Left renal cortex interstitium (tissue), 4 donors: ENCODE measurements at places on chromosomes 6 and 20.

DNA sequence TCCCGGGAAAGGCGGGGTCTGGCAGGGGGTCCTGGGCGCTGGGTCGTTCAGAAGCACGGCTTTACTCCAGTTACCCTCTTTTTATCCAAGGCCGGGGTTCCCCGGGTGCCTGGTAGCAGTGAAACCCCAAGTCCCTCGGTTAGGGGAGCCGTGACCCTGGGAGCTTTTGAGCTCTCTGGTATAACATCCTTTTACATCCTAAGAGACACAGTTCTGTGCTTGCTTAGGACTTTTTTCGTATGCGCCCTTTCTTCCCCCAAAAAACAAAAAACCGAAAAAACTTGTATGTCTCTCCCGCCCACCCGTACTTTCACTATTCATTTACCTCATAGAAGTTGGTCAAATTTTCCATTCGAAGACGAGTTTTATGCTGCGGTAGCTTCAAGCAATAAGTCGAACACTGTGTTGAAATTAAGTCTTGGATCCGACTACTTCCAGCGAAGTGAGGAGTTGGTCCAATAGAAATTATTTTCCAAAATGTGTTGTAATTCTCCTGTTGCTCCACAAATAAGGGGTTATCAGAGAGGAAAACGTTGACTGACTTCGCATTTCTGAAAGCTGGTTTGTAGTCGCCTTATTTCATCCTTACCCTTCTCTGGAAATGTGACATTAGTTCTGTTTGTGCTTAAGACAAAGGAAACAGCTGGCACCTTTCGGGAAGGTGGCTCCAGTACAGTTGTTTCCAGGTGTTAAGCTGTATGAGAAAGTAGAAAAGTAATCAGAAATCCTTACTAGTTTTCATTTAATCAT is 816 bp upstream of the MAN1A1 start:
- peak; percentile 45 for DNase-seq

GRCh38 chr20:4052139-4052480 is 36.8 kb upstream of the RNF24 start:
- no peak for DNase-seq

DNA sequence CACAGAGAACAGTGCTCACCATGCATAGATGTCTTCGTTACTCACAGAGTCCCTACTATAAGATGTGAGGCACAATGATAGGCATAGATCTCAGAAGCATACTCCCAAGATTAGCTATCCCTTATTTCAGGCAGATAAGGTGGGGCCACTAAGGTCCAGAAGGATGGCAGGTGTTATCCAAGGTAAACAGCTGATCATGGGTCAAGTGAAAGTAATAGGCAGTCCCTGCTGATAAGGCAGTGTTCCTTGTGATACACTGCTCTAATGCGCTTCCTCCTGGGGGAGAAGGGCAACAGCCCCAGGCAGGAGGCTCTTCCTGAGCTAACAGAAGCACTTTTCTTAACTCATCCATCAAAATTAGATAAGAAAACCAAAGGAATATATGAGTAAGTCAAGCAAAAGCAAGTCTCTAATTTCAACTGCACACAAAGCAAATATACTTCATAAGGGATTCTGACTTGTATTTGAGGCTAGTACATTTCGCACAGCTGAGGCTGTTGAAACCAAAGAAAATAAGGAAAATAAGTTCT is 42.2 kb downstream of the METTL24 start:
- no peak for DNase-seq

DNA sequence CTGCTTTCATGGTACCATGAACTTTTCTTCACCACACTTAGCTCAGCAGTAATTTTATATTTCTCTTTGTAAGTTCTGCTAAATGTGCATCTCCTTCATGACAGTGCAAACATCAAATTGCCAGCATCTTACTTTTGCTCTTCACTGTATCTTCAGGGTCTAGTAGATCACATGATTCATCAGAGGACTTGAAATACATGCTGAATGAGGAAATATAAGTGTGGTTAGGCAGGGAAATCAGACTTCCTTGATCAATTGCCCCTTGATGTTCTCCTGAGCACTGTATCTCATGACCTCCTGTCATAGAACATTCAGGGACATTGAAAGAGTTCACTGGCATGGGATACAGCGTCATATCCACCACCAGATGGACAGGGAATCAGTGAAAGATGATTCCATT is 25.3 kb upstream of the POLR1H start:
- DNase-seq, result no peak

GRCh38 chr6:137928286-137928685 is 61.2 kb downstream of the TNFAIP3 start:
- no peak for DNase-seq

DNA sequence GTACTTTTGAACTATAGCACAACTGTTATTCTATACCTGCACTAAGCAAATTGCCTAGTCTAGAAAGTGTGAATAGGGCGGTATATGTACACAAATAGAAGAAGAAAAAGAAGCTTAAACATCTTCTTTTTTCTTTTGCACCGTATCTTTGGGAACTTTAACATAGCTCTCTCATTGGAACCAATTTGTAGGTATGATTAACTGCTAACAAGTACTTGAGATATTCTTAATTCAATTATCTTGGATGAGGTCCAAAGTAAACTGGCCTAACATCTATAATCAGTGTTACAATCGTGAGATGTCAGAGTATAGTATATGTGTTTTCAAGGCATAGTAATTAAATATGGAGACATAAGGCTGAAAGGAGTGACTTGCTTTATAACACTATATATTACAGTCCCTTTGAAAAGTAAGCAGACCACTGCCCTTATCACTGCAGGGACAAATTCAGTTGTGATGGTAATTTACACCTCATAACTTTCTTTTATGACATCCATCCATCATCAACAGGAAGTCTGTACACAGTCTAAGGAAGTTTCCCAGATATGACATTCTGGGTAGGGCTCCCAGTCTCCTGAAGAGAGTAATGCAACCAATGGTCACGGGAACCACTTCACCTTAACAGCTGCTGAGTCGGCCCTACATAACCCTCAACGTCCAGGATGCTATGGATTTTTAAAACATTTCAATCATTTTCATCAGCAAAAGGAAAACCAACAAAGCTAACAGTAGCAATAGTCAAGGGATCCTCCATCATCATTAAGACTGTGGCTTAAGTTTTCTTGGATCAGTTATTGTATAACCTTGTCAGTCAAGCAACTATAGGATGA is 37.6 kb downstream of the NKAIN2 start:
- DNase-seq, result no peak

- DNase-seq, result no peak
Observed at GRCh38 chr6:43491750-43492661, 14.6 kb downstream of the TJAP1 start.

DNA sequence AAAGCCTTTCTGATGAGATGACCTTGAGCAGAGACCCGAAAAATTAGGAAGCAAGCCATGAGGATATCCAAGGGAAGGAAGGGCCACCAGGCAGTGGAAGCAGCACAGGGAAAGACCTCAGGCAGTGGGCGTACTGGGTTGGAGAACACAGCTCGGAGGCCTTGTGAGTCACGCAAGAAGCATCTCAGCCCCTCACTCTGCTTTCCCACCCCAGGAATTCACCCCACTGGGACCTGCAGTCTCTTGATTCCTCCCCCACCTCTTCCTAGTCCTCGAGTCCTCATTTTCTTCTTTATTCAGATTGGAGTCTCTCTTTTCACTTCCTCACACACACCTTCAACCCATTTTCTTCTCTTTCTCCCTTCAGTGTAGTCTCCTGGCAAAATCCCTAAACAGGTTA is 27.0 kb downstream of the RPRD1B start:
- no peak for DNase-seq

DNA sequence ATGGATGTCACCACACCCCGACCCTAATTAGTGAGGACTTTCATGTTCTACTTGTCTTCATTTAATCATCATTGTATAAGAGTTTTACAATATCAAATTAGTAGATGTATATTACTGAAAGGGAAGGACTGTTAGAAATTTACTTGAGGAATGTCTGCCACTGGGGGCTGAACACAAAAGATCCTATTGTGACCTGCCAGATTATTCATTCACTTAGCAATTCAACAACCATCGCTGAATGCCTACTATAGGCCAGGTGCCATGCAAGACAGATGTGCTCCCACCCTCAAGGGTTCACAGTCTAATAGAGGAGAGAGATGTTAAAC is 8.0 kb upstream of the RBCK1 start:
- no peak for DNase-seq

GRCh38 chr20:21184819-21185218 is 58.9 kb downstream of the KIZ start:
- DNase-seq, result no peak

GRCh38 chr6:100566563-100566962 is 101.8 kb upstream of the SIM1 start:
- no peak for DNase-seq

DNA sequence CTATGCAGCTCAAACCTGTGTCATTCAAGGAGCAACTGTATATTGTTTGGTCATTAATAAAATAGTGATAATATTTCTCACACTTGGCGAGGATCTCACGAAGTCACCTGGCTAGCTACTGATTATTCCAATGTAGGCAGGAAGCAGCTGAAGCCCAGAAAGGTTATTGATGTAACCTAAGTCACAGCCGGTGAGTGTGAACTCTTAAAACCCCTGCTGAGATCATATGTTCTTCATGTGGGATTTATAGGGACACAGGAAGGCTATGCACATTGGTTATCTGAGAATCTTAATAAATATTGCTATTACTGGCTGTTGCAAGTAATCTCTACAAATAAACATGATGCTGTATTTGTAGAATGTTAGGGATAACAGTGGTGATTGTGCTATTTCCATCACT is 161.4 kb downstream of the TBC1D7 start:
- DNase-seq, result no peak

GRCh38 chr6:87197547-87197946 is 42.2 kb downstream of the ZNF292 start:
- no peak for DNase-seq

DNA sequence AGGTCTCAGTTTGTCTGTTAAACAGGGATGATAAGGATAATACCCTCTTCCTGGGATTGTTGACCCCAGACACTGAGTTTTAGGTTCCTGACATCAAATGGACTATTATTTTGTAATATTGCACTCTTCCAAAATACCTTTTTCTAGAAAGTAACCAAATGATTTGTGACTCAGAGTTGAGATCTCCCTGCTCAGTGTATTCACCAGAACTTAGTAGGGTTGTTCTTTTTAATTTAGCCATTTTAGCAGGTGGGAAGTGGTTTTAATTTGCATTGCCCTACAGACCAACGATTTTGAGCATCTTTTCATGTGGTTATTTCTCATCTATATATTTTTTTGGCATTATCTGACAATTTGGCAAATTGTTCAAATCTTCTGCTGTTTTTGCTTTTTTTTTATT is 75.1 kb downstream of the TMEM242 start:
- no peak for DNase-seq

DNA sequence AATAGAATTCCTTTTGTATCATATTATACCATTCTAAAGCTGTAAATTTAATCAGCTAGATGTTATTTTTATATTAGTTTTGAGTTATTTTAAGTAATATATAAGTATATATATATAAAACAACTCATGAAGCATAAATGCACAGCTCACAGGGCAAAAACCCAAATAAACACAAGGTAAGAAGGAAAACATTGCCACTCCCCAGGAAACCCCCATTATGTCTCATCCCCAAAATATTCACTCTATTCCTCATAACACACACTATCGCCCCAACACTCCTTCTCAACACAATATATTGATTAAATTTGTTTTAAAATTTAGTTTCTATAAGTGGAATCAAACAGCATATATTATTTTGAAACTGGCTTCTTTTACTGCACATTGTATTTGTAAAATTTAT is 98.6 kb upstream of the FAM83B start:
- no peak for DNase-seq

GRCh38 chr6:16985513-16986284 is 116.2 kb upstream of the STMND1 start:
- no peak for DNase-seq

DNA sequence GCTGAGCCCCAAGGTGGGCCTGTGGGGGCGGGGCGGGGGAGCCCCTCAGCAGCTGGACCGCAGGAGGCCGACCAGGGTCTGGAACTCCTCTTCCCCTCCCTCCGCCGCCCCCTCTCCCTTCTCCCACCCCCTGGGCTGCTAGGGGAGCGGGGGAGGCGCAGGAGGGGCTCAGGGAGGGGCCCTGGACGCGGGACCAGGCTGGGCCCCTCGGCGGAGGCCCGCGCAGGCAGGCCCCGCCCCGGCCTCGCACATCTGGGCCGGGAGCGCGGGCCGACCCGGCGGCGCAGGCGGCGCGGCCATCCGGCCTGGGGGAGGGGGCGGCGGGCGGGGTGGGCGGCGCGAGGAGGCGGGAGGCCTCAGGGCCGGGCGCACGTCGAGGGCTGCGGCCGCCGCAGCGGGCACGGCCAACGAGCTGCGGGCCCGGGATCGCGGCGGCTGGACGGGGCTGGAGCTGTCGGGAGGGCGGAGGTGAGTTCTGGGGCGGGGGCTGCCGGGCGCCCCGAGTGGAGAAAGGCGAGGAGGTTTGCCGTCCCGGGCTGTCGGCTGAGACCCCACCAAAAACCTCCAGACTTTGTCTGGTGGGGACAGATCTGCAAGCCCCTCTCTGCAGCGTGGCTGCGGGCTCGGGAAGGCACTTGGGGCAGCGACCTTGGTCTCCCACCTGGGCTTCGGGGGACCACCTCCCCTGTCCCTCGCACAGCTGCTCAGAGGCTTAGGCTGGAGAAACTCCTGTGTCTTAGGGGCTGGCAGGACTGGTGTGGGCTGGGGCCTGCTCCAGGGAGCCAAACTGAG is at the start of gene HSPA12B:
Gene HSPA12B (plus strand): TSS at position 359 of the 792 bp plus-strand sequence. CDS start 5,990 bp downstream, outside the sequence.
- DNase-seq, result no peak

DNA sequence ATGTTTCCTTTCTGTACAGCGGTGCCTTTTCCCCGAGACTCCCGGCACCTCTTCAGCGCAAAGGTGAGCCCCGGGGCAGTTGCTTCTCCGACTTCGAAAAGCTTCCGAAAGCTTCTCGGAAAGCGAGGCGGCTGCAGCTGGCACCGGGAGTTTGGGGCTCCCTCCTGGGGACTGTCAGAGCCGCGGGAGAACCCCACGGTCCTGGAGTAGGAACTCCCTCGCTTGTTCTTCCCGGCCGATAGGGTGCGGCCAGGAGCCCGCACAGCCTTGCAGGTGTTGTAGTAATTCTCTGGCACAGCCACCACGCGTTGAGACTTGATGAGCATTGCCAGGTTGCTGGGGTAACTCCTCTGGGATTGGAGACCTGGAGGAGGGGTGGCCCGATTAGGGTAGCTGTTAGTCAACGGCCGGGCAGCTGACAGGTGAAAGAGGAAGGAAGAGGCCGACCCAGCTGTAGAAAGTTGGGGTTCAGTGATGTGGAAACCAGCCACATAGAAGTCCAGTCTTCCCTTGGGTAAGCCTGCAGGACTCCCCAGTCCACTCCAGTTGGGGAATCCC is 721 bp downstream of the KDM1B start:
- peak; percentile 37 for DNase-seq

GRCh38 chr6:97775012-97775411 is 492.0 kb upstream of the MMS22L start:
- no peak for DNase-seq

GRCh38 chr6:16264785-16265184 is 26.4 kb downstream of the GMPR start:
- no peak for DNase-seq

DNA sequence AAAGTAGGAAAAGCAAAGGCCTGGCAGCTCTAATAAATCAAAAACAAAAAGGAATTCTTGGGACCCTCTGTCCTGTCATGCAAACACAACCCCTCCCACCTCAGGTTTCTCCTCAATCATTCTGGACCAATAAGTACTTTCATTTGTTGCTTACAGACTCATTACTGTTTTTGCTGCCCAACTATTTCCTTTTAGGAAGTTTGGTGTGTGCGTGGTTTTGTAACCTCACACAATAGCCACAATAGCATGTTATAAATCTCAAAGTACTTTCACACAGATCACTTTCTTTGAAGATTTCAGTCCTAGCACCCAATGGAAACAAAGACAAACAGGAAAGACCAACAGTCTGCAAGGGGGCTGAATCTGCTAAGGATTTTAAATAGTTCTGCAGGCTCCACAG is 4.5 kb downstream of the MRPL14 start:
- DNase-seq, result no peak

GRCh38 chr20:29409833-29410805 is 1847.3 kb upstream of the DEFB115 start:
- DNase-seq, result no peak
